ENCODE measurements at places on chromosomes 5 and 9. TPM values are rescaled to one million over a fixed set of nuclear protein-coding genes. Genes with fewer than 3 reads are reported as not detected.

DNA sequence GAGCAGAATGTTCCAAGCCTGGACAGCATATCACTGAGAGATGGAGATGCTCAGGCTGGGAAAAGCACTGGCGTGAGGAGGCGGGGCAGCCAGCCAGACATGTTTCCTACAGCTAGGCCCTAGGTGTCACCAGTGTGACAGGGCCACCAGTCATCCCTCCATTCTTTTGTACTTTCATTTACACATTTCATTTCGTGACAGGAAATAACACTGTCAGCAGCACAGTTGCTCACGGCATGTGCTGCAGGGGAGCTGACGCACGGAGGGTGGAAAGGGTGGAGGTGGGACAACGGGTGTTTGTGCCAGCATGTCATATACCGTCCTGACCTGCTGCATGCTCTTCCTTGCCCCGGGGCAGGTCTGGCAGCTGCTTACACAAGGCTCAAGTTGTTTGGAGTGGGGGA is 14.8 kb upstream of the CEMIP2 start:
- peaks cover 50% of the 10 kb centered on the region for H3K4me1 ChIP-seq
- peaks cover 6% of the 10 kb centered on the region for H3K36me3 ChIP-seq
- H3K27ac ChIP-seq: peak overlapping the region; percentile 99
- peak overlapping the region; percentile 56 for H3K4me3 ChIP-seq
- DNase-seq: peak; percentile 86

- H3K36me3 ChIP-seq: no peaks in the 10 kb centered on the region
- H3K27ac ChIP-seq: no peak overlapping the region
- no peaks in the 10 kb centered on the region for H3K4me1 ChIP-seq
Observed at GRCh38 chr5:58341476-58341875, 118.4 kb downstream of the PLK2 start.

- H3K27me3 ChIP-seq: peaks cover 9% of the 10 kb centered on the region
- H3K4me3 ChIP-seq: no peak overlapping the region
- DNase-seq: no peak
- no peaks in the 10 kb centered on the region for H3K4me1 ChIP-seq
- H3K27ac ChIP-seq: no peak overlapping the region
Observed at GRCh38 chr9:134111064-134111463, 24.8 kb upstream of the WDR5 start.

GRCh38 chr5:52419357-52419756 is 368.4 kb upstream of the ITGA1 start:
- no peaks in the 10 kb centered on the region for H3K4me1 ChIP-seq
- no peak overlapping the region for H3K27ac ChIP-seq
- no peak for DNase-seq
- no peaks in the 10 kb centered on the region for H3K27me3 ChIP-seq
- H3K36me3 ChIP-seq: no peaks in the 10 kb centered on the region

DNA sequence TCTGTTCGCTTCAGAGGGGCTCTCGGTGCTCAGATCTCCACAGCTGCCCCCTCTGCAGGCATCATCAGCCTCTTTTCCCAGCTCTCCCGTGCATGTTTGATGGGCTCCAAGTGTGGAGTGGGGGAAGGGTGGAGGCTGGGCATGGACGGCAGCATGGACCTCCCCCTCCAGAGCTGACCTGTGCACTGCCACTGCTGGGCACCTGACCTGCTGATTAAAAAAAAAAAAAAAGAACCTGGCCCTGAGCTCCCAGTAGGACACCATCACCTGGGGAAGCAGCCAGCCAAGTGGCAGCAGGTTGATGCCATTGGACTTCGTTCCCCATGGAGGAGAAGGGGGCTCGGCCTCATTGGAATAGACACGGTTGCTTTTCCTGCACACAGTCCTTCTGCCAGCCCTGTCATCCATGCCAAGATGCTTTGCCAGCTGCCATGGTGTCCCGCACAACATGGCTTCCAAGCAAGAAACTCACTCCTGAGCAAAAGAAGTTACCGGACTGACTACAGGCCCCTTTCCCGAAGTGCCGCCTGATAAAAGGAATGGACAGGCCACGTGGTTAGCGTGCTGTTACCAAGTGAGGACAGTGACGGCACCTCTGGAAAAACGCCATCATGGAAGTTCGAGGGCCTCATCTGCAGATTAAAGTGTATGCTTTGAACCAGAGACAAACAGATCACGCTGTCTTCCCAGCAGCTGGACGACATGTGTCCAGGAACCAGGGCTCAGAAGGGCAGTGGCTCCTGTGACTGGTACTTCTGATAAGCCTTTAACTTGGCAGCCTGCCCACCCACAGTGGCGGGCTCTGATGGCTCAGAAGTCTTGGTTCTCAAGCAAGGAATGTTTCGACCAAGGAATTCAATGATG is 14.7 kb upstream of the BRD3OS start:
- H3K4me3 ChIP-seq: no peak overlapping the region

GPR21 gene
- 0.94 TPM for total RNA-seq

NPR3 gene
- not detected for total RNA-seq

TUBB4B gene
- total RNA-seq: 382 TPM
